Metanephros (tissue), 2 donors: ENCODE measurements at places on chromosomes 4 and X. TPM values are rescaled to one million over a fixed set of nuclear protein-coding genes. Genes with fewer than 3 reads are reported as not detected.

The EVC2 gene
- 12.0 TPM for total RNA-seq

The NWD2 gene
- 0.06 TPM for total RNA-seq

The RAB41 gene
- total RNA-seq: not detected

The EFHC2 gene
- total RNA-seq: 4.4 TPM

The SPANXD gene
- total RNA-seq: not detected

The CLTRN gene
- total RNA-seq: 10.3 TPM

The SLITRK2 gene
- 0.64 TPM for total RNA-seq

The MED14 gene
- total RNA-seq: 33.8 TPM

The CLCN5 gene
- total RNA-seq: 121 TPM

The FGFR3 gene
- total RNA-seq: 97.0 TPM

The JAKMIP1 gene
- 0.70 TPM for total RNA-seq

The RBM46 gene
- not detected for total RNA-seq

The ADH1C gene
- 83.4 TPM for total RNA-seq

The GAGE12F gene
- total RNA-seq: not detected

The NEUROG2 gene
- not detected for total RNA-seq

The GATA1 gene
- 0.58 TPM for total RNA-seq

The CTAG1A gene
- not detected for total RNA-seq

The NDNF gene
- total RNA-seq: 35.4 TPM

The ART3 gene
- total RNA-seq: 13.8 TPM

The TCEAL7 gene
- 26.8 TPM for total RNA-seq

The SSR4 gene
- 91.8 TPM for total RNA-seq

The PIM2 gene
- 9.3 TPM for total RNA-seq

The TEX13B gene
- total RNA-seq: not detected

The HMGN5 gene
- total RNA-seq: 3.7 TPM

The DOK7 gene
- total RNA-seq: 2.0 TPM

The MND1 gene
- 4.4 TPM for total RNA-seq

The ADGRA3 gene
- 62.5 TPM for total RNA-seq

The GUCY1B1 gene
- 33.1 TPM for total RNA-seq

The MAN2B2 gene
- 12.7 TPM for total RNA-seq

The ATOH1 gene
- not detected for total RNA-seq

The PCDH10 gene
- 3.4 TPM for total RNA-seq

The CXorf66 gene
- total RNA-seq: not detected

The CENPC gene
- total RNA-seq: 31.7 TPM

The PITX2 gene
- total RNA-seq: 8.8 TPM

The WDFY3 gene
- total RNA-seq: 220 TPM

The SLC9A7 gene
- total RNA-seq: 7.9 TPM

The NLGN3 gene
- total RNA-seq: 2.2 TPM

The CDKL5 gene
- 17.2 TPM for total RNA-seq

The TMEM164 gene
- total RNA-seq: 40.9 TPM

The SPP1 gene
- 265 TPM for total RNA-seq

The MUC7 gene
- not detected for total RNA-seq

The STK26 gene
- 6.4 TPM for total RNA-seq

The NEIL3 gene
- 3.9 TPM for total RNA-seq

The CLDN2 gene
- 16.3 TPM for total RNA-seq

The CAPN6 gene
- 38.8 TPM for total RNA-seq

The XKRX gene
- total RNA-seq: 0.58 TPM

The PHOX2B gene
- 0.12 TPM for total RNA-seq

The PAGE2 gene
- total RNA-seq: not detected

The FAAH2 gene
- 10.5 TPM for total RNA-seq

The RHOXF1 gene
- 0.47 TPM for total RNA-seq
